ENCODE measurements at places on chromosomes 16 and 17.

DNA sequence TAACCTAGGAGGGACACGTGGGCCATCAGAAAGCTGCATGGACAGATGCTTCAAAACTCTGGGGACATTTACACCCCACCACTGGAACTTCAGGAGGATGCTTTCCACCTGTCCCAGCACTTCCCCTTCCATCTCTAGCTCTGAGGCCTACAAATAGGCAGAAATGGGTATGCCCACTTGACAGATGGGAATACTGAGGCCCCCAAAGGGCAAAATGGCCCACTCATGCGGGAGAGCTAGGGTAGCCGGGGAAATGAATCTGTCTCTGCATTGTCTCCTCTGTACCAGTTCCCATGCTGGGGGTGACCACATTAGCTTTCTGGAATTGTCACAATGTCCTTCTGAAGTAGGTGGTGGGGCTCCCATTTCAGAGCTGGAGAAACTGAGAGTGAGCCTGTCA, 592.1 kb upstream of the CDH5 start:
- no peak for DNase-seq

GRCh38 chr17:78973196-78973595, 6.5 kb downstream of the LGALS3BP start:
- no peak for DNase-seq

- no peak for DNase-seq
Observed at GRCh38 chr17:51056813-51057510, 63.7 kb downstream of the SPAG9 start.

GRCh38 chr17:17750881-17751280, 69.6 kb downstream of the RAI1 start:
- DNase-seq: peak; percentile 29

- no peak for DNase-seq
Observed at GRCh38 chr17:31394544-31394943, 3.1 kb downstream of the RAB11FIP4 start.

DNA sequence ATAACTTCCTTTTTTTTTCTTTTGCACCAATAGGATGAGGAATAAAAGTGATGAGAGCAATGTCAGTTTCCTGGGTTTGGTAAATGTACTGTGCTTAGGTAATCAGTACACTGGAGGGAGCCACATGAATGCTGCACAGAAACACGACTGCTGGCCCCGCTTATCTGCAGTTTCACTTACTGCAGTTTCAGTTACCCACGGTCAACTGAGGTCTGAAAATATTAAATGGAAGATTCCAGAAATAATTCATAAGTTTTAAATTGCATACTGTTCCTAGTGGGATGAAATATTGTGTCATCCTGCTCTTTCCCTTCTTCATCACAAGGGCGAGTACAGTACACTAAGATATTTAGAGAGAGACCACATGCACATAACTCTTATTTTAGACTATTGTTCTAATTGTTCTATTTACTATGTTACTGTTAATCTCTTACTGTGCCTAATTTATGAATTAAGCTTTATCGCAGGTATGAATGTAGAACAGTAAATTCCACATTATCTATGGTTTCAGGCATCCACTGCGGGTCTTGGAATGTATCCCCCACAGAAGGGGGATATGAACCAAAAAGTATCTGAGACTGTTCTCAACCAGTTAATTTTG, 6.4 kb upstream of the LGALS3BP start:
- peak; percentile 53 for DNase-seq

DNA sequence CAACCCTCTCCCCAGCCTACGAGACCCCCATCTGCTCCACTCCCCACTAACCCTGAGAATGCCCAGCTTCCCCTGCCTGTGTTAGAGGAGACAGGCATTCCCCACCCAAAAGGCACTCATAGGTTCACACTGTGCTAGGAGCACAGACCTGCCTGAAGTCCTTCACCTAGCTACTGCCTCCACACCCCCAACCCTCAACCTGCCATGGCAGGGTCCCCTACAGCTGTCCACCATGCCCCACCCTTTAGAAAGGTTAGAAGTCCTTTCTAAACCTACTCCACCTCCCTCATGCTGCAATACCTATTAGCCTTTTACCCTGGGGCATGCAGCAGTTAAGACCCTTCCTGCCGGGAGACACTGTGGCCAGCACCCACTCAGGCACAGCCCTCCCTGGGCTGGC, 9.1 kb downstream of the SRCIN1 start:
- no peak for DNase-seq

GRCh38 chr17:72104863-72105234, 16.0 kb upstream of the SOX9 start:
- no peak for DNase-seq

- DNase-seq: peak; percentile 42
Observed at GRCh38 chr17:17391668-17392370, 85.0 kb upstream of the MED9 start.

DNA sequence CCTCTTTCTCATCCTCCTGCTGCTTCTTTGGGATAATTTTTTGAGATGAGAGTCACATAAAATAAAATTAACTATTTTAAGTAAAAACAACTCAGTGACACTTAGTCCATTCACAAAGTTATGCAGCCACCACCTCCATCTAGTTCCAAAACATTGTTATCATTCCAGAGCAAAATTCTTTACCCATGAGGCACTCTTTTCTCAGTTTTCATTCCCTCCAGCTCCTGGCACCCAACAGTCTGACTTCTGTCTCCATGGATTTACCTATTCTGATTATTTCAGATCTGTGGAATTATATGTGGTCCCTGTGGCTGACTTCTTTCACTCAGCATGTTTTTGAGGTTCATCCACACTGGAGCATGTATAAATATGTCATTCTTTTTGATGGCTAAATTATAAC, 239.9 kb upstream of the DYNLRB2 start:
- DNase-seq: no peak

- DNase-seq: no peak
Observed at GRCh38 chr16:1832838-1833454, 5.9 kb downstream of the FAHD1 start.

GRCh38 chr16:55557186-55557585, 9.3 kb upstream of the CAPNS2 start:
- no peak for DNase-seq

GRCh38 chr17:82201498-82201910, 11.1 kb downstream of the CCDC57 start:
- DNase-seq: no peak

DNA sequence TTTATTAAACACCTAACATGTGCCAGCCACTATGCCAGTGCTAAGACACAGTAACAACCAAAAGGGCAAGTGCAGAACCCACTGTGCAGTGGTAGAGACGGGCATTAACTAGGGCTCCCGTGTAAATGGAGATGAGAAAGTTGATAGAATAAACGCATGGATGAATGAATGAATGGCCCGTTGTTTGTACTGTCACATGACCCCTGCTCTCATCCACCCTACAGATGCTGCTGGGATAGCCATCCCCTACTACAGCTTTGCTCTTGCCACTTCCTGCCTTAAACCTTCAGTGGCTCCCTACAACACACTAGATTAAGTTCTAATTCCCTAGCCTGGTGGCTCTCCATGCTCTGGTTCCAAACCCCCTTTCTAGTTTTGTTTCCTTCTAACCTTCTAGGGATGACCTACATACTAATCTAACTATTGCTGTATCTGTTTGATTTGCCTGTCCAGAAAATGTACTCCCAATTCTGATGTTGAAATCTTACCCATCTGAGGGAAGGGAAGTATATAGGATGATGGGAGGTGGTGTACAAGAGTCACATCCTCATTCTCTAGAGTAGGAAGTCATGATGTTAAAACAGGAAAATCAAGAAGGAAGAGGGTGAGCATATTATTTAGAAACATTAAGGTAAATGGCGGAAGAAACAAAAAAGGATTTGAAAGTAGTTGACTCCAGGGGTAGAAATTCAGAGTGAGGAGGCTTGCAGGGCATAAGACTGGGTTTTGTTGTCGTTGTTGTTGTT, 11.4 kb upstream of the TNRC6C start:
- DNase-seq: no peak

DNA sequence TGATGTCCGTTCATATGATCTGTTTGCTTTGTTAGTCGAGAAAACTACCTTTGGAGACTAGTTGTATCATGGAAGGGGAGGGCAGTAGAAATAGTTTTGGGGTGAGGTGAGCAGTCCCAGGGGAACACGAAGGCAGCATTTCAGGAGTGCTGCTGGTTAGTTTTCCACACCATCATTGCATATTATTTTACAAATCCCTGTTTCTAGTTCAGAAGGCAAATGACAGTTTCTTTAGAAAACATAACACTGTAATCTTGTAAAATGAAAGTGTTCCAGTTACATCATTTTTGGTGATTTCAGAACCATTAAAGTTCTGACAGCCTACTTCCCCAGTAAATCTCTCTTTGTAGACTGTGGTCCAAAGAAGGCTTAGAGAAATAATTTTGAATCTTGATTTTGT, 25.4 kb downstream of the BANP start:
- no peak for DNase-seq

- no peak for DNase-seq
Observed at GRCh38 chr17:71948703-71949422, 172.0 kb upstream of the SOX9 start.

DNA sequence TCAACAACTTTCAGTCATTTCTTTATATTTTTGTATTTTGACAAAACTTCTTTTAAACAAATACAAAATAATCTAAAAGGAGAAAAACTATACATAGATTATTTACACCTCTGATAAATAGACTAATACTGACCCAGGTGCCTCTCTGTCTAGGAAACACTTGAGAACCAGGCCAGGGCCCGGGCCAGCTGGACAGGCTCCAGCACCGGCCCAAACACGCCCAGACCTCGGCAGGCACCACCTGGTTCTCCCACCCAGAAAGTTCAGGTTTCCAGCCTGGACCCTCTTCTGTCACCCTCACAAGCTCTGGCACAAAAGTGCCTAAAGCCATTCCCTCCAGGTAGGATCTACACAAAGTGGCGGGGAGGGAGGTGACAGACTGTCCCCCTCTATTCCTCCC, 97.0 kb upstream of the DNAH17 start:
- no peak for DNase-seq

GRCh38 chr16:67767953-67768352, 38.4 kb downstream of the RANBP10 start:
- DNase-seq: no peak

DNA sequence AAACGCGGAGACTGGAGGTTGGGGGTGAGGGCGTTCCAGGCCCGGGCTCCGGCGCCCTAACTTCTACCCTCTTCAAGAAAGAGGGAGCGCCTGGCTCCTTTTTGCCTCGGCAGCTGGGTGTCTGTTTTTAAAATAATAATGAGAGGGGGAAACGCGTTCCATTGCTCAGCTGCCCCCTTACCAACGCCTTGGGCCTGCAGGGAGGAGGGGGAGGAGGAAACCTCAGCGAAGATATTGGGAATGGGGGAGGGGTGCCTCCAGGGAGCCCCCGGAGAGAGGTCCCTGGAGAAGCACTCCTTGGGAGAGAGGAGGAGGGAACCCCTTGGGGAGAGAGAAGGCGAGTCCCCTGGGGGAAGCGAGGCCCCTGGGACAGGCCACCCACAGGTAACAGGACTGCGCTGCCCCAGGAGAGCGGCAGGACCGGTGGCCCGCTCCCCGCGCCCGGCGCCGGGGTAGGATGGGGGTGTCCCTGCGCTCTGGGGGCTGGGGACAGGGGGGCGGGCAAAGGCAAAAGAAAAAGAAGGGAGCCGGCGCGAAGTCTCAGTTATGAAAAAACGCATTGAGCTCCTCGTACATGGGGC, 2.7 kb downstream of the NEUROD2 start:
- no peak for DNase-seq

GRCh38 chr16:57972306-57972705, 1.4 kb upstream of the CNGB1 start:
- DNase-seq: no peak

DNA sequence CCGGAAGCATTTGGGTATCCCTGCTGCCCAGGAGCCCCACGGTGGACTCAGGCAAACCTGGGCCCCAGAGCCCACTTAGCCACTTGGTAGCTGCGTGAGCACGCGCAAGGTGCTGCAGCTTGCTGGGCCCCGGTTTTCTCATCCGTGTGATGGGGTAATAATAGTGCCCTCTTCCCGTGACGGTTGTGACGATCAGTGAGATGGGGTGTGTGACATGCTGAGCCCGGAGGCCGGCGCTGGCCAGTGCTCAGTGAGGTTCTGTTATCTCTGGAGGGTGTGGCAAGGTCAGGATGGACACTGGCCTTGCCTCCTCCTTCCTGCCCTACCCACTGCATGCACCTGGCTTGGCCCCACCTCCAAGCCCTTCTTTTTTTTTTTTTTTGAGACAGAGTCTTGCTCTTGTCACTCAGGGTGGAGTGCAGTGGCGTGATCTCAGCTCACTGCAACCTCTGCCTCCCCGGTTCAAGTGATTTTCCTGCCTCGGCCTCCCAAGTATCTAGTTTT, 82.6 kb downstream of the RAP1GAP2 start:
- no peak for DNase-seq

All from transverse colon (tissue), 4 donors.